ENCODE measurements at places on chromosomes 11 and 22.

DNA sequence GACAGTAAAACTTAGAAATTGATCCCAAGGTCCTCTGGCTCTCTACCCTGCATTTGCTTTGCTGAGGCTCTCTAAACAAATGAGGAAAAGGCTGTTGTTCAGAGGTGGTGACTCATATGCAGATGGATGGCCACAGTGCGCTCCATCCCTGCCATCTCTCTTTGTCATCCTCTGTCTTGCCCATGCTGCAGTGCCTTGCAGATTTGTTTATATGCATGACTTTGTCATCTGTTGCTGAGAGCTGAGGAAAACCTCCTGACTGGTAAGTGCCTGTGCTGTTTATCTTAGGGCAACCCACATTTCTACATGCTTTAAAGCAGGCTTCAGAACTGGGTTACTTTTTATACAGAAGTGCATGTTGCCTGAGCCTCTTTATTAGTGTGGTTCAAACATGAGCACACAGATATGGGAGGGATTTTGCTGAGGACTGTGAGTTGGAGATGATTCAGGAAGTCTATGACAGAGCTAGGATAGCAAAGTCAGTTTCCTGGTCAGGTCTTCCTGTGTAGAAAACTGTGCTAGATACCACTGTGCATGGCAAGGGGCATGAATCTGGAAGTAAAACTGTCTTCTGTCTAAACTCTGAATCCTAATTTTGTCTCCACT, 57.4 kb downstream of the JAM3 start:
- DNase-seq = no peak

- no peak for DNase-seq
These were observed 1.3 kb upstream of the CLCF1 start for GRCh38 chr11:67374571-67375281.

GRCh38 chr11:36441610-36442208, 68.4 kb downstream of the TRAF6 start:
- DNase-seq = no peak

DNA sequence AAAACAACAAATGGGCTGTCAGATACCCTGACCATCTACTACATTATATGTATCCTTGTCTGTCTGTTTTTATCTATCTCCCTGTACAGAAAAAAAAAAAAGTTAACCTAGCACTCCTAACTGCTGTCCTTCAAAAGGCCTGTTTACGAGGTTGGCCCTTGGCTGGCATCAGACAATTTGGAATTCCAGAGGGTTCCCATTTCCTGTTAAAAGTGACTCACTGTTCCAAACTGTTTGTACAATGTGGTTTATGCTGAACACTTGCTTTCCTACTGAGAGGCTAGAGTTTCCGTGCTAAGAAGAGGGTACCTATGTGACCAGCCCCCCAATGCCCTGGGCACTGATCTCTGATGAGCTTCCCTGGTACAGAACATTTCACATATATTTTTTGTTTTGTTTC, 65.9 kb upstream of the HMGXB4 start:
- DNase-seq = no peak

GRCh38 chr11:62782753-62783152, 4.4 kb upstream of the TMEM179B start:
- DNase-seq = no peak

GRCh38 chr22:47190276-47190956, 428.0 kb downstream of the TBC1D22A start:
- DNase-seq = no peak

DNA sequence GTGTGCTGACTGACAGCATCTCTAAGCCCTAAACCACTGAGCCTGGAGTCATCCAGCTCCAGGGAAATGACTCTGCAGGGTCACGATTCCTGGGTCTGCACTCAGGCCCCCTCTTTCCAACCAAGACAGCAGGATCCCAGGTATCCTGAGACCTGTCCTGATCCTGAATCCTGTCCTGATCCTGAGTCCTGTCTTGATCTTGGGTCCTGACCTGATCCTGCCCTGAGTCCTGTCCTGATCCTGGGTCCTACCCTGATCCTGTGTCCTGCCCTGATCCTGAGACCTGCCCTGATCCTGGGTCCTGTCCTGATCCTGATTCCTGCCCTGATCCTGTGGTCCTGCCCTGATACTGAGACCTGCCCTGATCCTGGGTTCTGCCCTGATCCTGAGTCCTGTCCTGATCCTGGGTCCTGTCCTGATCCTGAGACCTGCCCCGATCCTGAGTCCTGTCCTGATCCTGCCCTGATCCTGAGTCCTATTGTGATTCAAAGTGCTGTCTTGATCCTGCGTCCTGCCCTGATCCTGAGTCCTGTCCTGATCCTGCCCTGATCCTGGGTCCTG, 1.4 kb upstream of the KRTAP5-6 start:
- no peak for DNase-seq

- DNase-seq = no peak
These were observed 380.3 kb downstream of the AASDHPPT start for GRCh38 chr11:106457727-106458126.

- no peak for DNase-seq
These were observed 17.3 kb upstream of the ZBTB16 start for GRCh38 chr11:114042234-114042633.

DNA sequence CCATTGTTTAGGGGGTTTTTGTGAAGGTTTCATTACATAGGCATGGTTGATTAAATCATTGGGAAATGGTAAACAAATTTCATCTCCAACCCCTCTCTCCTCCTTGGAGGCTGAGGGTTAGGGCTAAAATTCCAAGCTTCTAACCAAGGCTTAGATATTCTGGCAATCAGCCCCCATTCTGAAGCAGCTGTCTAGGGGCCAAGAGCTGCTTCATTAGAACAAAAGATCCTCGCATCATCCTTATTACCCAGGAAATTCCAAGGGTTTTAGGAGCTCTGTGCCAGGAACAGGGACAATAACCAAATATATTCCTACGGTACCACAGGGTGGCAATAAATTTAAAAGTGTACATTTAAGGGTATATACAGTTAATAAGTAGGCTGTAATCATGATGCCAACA, 22.5 kb upstream of the EED start:
- DNase-seq = no peak

GRCh38 chr11:121890377-121890776, 225.6 kb downstream of the BLID start:
- DNase-seq = no peak

DNA sequence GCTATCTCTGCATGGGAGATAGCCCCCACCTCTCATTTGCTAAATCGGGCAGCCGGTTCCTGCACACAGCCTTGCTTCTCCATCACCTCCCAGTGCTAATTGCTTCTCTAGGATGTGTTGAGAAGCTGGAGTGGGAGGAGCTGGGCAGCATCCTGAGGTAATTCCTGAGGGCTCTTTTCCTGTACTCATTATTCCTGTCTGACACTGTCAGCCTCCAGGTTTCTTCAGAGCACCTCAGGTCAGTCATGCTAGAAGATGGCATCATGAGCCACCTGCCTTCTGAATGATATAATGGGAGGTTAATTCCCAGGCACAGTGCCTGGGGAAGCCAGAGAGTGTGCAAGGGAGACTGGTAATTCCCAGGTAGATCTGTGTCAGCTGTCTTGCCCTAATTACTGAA, 133.0 kb downstream of the RAB38 start:
- DNase-seq = no peak

DNA sequence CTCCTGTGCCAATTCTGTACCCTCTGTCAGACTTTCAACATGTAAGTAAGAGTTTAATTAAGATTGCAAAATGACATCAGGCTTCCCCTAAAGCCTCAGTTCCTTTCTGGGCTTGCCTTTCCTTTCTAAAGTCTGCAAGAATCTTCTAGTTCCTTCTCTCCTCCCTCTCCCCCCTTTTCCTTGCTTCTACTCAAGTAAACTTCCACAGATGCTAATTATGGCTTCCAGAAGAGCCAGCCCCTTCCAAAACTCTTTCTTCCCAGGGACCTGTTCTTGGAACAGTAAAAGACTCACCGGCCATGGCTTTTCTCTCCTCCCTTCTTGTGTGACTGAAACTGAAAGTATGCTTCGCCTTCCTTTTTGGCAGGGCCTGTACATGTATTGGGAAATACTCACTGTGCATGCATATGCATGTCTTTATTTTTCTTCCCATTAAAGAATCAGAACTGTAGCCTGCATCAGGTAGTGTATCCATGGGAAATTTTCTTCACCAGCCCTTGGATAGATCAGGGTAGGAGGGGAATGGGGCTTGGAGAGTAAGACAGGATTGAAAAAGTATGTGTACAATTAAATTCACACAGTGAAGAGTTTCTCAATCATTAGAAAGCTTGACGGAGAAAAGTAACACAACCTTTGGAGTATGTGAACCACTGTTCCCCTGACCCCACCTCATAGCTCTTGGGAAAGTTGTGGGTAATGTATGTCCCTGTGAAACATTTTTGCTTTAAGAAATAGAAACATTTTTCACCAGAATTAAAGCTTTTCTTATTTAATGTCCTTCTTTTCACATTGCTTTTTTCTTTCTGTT, at the start of gene CASP1:
TSS of gene CASP1 (minus strand) at position 332 of the 808 bp plus-strand sequence. CDS start at position 301, 31 bp downstream.
- DNase-seq = no peak

GRCh38 chr11:73359341-73359740, 16.9 kb upstream of the RELT start:
- no peak for DNase-seq

DNA sequence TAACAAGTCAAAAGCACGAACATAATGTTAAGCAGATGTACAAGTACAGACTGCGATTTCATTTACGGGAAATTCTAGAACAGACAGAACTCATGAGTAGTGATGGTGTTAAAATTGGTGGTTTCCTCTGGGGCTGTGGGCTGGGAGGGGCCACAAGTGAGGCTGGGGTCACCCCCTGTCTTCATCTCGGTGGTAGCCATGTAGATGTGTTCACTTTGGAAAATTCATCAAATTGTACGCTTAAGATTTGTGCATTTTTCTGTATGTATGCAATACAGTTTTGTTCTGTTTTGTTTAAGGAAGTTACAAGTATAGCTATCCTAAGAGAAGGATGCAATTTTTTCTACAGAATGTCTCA, 504 bp upstream of the ASCC2 start:
- DNase-seq = no peak

DNA sequence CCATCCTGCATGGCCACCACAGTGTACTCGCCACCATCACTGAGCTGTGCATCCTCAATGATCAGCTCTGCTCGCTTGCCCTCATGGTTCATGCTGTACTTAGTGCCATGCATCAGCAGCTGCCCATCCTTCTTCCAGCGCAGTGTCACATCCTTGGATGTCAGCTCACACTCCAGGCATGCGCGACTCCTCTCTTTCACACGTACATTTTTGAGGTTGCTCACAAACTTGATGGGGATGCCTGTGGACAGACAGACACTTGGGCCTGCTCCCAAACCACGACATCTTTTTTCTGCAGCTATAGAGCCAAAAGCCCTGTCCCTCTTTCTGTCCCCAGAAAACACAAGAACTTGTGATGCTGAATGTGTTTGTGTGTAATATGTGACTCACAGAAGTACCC, 10.5 kb downstream of the IGSF22 start:
- DNase-seq = no peak

DNA sequence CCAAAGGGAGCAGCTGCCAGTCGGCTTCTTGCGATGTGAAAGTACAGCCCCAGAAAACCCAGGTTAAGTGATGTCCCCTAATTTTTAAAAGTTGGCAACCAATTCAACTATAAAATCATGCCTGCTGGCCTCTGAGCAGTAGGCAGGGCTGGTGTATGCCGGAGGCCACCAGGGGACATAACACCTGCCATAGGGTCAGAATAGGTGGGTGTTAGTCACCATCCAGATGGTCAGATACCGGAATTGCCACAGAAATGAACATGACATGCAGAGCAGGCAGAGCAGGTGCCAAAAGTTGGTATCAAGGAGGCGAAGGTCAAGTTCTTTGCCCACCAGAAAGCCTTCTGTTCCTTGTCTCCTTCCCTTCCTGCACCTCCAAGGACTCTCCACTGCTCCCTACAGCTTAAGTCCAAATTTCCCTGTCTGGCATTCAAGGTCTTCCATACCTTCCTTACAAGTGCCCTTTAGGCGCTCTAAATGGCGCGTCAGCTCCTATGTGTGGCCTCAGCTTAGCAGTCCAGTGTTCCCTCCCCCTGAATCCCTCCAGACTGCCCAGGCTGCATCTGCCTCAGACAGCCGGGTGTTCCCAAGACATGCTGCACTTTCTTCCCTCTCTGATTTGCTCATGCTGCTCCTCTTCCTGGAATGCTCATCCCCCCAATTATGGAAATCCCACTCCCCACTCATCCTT, 45.1 kb downstream of the PTPRJ start:
- DNase-seq = no peak

DNA sequence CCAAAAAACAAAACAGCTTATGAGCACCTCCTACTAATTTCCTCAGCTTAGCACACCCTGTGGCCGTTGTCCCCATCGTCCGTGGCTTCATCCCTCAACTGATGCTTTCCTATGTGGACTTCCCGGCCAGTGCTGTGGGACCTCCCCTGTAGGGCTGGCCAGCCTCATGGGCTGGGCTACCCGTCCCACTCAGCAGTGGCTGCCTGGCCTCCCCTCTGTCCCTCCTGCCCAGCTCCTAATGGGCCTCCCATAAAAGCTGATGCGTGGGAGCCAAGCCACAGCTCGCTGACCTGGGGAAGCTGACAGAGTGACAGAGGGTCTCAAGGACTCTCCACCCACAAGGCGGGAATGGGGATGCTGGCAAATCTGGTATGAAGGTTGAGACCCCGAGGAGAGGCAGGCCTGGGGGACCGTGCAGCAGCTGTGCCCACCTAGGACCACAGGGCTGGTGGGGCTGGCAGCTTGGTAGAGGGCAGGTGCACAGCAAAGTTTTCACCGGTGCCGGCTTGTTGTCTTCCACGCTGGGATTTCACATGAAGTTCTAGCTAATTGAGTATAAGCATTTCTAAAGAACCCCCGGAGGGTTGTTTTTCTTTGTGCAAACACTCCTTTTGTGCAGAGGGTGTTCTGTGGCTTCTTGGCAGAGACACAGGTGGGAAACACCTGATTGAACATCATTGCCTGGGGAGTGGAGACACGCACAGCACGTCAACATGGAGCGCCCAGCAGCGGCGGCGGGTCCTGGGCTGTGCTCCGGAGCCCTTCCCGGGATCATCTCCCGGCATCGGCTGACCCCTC, 23.2 kb downstream of the TBX1 start:
- DNase-seq = no peak

DNA sequence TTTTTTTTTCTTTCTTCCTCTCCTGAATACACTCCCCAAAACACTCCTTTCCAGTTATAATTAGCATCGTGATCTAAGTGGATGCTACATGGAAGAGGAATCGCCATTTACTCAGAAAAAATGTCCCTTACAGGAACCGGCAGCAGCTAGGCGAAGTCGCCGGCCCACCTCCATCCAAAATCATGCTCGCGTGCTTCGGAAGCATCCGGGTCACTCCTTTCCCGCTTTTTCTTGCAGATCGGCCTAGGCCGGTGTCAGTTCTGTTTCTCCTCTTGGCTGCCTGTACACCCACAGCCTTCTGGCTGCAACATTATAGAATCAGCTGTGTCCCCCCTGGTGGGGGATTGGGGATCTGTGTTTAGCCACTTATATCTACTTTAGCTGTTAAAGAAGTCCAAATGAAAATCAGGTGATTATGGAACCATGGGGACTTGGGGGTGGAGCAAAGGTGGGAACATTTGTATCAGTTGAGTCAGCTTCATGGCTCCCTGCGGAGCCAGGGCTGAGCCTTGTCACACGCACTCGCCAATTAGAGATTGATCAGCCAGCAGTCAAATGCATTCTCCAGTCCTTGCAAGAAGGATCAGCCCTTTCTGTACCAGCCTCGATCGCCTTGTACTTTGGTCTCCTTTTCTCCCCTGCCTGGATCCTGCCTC, 36.3 kb downstream of the ASRGL1 start:
- DNase-seq = no peak
